Activated T-cell treated with anti-CD3 and anti-CD28 coated beads for 1 hour (primary cell): ENCODE measurements at places on chromosomes 2 and 18.

- no peak for DNase-seq
Measured at GRCh38 chr18:58211510-58211909, 167.5 kb downstream of the NEDD4L start.

DNA sequence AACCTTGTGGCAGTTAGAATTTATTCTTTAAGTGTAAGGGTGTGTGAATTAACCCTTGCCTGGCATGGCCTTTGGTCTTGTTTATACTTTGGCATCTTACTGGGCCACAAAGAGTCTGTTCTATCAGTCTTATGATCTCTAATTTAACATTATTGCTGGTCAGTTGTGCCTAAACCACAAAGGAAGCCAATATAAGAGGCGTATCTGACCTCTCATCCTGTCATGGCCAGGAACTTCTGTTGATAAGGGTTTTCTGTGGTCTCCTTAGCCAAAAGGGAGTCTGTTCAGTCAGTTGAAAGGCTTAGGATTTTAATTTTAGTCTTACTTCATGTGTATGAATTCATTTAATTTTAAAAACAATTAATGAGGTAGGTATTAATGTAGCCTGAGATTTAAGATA lies 127.2 kb downstream of the LRRTM4 start:
- DNase-seq, result no peak

- DNase-seq, result no peak
Measured at GRCh38 chr2:59296279-59296678, 1055.2 kb upstream of the FANCL start.

DNA sequence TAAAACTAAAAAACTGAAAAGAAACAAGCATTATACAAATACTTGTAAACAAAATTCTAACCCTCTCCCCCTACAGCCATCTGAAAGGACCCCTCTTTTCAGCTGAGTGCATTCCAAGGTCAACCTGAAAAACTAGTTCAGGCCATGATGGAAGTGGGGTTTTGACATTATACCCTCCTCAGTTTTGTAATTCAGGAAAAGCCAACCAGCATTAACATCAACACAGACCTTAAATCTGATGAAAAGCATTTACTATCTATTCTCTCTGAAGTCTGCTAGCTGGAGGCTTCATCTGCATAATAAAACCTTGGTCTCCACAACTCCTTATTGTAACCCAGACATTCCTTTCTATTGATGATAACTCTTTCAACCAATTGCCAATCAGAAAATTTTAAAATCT lies 302.2 kb downstream of the CNTNAP5 start:
- DNase-seq, result no peak

- no peak for DNase-seq
Measured at GRCh38 chr2:159071190-159071915, 102.9 kb downstream of the TANC1 start.

DNA sequence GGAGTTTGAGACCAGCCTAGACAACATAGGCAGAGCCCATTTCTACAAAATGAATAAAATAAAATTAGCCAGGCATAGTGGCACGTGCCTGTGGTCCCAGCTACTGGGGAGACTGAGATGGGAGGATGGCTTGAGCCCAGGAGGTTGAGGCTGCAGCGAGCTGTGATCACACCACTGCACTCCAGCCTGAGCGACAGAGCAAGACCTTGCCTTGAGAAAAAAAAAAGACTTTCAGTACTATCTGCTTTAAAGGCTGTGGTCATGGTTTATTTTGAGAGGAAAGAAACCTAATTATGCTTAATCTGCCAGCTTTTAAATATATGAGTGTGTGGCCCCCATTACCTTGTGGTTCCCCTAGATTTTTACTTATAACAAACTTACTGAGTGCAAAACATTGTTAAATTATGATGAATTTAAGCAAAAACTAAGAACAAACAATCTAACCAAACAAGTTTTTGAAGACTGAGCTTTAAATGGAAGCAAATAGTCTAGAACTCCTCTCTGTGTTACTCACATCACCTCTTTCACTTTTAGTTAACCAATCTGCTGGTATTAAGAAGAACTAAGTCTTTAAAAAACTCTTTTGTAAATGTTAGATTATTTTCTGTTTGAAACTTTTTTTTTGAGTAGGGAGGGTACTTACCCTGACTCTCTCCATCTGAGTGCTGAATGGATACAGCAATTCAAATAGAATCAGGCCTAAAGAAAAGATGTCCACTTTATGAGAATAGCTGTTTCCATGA lies 65.4 kb downstream of the EIF2AK3 start:
- DNase-seq, result no peak

DNA sequence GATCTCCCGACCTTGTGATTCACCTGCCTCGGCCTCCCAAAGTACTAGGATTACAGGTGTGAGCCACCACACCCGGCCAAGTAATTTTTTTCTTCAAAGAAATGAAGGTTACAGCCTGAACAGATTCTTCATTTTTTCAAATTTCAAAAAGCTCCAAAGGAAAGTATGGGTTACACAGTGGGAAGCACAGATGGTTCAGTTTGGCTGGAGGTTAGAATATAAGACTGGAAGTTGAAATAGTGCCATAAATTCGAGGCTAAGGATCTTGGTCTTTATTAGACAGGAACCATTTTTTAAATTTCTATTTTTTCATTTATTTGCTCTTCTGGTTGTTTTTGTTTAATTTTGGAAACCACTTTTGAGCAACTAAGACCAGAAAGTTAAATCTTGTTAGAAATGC lies 120.0 kb downstream of the STK39 start:
- no peak for DNase-seq

DNA sequence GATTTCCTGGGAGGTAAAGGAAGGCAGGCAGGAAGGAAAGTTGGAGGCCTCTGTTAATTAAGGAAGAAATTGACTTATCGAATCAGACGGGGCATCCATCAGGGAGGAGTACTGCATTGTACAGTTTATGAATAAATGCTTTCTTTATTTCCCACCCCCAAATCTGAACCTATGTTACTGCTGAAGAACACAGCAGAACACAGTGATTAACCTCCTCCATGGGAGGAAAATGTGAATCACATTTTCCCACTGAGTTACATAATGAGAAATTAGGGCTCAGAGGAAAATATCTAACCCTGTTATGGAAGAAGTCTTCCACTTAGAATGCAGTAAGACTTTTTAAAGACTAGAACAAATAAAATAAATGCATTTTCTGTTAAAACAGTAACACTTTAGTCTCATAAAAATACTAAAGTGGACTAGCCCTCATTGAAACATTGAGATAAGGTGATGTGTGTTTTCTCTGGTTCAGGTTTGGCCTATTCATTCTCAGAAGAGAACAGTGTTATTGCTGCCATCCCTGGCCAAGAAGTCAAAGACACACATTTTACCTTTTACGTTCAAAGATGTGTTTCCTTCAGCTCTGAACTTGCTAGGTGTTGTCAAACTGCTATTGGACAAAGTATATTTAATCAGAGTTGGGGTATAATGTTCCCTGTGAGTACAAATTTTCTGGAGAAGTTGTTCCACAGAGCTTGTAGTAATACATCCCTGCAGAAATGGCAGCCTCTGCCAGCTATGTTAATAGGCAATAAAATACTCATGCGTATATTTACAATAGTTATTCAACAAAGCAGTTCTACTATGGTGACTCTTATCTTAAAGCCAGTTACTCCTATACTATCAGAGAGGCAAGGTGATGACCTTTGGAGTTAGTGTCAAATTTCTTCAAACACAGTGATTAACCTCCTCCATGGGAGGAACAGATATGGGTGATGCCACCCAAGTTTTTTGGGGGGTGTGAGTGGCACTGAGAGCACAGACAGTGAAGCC lies 11.1 kb downstream of the DNAH6 start:
- DNase-seq, result no peak

DNA sequence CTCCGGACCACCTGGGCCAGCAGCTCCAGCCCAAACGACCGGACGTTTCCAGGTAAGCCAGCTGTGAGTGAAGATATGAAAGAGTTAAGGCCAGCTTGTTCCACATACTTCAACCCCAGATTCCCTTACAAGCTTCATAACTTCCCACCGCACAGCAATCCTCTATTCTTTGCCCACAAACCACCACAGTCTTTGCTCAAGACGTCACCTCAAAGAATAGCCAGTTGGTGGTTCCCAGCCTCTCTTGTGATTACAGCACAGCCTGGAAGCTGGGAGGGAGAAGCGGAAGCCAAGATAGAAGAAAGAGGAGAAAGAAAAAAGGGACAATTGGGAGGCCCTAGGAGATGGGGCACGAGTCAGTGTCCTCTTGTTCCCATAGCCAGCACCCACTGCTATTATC lies 70.6 kb downstream of the NRP2 start:
- DNase-seq, result no peak

- DNase-seq, result no peak
Measured at GRCh38 chr2:201807452-201807999, 1.2 kb downstream of the CDK15 start.

DNA sequence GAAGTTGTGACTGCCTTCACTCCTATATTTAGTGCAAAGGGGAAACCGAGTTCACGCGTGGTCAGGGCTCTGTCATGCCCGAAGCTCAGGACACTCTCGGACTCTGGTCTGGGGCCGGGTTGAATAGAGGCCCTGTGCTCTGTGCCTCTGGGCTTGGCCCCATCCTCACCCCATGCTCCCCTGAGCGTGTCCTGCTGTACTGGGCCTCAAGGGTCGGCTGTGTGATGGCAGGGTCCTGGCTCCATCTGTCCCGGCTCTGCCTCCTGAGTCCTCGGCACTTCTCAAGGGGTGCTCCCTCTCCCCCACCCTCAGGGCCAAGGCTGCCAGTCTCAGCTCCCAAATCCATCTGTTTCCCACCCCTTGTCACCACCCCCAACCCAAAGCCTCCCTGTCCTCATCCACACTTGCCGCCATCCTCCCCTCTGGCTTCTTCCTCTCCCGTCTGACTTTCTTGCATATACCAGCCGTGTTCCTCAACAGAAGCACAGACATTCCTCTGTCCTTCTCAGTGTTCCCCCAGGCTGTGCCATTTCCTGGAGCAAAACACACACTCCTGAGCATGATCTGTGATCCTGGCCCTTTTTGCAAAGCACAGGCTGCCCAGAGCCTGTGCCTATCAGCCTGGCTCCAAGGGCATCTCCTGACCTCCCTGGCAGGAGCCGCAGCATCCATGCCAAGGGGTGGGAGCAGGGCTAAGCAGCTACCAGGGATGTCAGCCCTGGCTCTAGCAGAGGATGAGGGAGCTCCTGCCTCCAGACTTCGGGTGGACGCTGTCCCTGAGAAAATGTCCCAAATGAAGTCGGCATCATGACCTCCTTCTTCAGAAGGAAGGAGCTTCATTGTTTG lies 64.2 kb upstream of the OTOS start:
- DNase-seq, result no peak

- no peak for DNase-seq
Measured at GRCh38 chr18:8163286-8163959, 445.8 kb upstream of the RAB12 start.

DNA sequence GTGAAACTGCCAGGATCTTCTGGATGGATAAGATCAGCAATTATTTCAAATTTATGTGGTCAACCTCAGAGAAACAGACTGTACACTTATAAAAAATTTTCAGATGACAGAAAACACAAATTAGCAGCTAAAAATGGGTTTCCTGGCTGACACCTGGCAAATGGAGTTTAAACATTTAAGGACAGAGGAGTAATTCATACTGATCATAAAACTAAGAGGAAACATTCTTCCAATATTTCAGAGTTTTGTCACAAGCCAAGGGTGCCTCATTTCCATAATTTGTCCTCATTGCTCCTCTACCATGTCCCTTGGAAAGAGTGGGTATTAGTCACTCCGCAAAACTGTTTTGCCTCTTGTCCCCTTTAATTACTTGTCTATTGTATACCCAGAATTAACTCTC lies 70.2 kb downstream of the TMEFF2 start:
- no peak for DNase-seq

DNA sequence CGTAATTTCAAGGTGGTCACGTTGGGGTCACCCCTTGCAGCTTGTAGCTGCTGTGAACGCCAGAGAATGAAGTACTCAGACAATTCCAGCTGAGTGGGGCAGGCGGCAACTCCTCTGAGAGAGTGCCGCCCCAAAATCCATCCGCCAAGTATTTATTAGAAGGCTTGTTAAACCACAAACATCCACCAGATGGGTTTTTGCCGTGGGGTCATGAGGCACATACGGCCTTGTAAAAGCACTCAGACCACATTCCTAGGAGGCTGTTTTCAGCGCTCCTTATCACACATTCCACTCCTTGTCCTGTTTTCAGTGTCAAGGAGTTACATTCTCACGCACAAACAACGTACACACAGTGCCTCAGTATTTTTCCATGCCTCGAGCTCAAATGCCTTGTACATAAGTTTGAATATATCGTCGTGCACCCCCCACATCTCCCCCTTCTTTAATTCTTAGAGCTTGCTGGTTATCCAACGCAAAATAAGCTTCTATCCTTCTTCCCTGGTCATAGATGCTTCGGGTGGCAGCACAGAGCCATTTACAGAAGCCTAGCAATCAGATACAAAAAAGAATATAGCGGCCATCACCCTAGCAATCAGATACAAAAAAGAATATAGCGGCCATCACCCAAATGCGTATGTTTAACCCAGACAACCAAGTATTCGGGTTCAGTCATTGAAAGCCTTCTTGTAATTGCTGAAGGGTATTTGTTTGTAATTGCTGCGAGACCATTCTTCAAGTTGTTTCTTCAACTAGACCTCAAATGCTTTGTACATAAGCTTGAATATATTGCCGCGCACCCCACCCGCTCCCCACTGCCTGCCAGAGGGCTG lies 7.3 kb downstream of the ALPP start:
- no peak for DNase-seq

DNA sequence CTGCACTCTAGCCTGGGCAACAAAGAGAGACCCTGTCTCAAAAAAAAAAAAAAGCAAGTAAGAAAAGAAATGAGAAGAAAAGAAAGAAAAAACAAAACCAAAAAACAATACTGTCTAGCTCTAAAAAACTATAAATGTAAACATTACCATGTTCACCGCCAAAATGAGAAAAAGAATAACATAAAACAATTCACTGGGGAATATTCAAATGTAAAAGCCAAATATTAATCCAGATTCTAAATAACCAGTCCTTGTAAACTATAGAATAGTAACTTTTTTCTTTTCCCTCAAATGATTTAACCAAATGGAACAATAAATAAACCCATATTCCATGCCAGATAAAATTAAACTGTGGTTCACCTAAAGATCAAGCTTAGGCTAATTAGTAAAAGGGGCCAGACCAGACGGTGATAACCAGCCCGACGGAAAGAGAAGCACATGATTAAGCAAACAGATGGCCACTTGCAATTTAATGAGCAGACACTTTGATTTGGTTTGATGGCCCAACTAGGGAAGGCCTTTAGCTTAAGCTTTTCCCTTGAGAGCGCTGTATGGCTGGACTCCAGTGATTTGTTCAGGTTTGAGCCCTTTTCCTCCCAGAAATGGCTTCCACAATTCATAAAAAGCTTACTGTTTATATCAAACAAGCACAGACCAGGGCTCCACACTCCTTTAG lies 39.4 kb upstream of the ZNF397 start:
- DNase-seq, result no peak

- DNase-seq, result no peak
Measured at GRCh38 chr18:41266616-41267015, 688.4 kb upstream of the PIK3C3 start.

GRCh38 chr2:36380624-36381481 lies 25.3 kb downstream of the CRIM1 start:
- no peak for DNase-seq

DNA sequence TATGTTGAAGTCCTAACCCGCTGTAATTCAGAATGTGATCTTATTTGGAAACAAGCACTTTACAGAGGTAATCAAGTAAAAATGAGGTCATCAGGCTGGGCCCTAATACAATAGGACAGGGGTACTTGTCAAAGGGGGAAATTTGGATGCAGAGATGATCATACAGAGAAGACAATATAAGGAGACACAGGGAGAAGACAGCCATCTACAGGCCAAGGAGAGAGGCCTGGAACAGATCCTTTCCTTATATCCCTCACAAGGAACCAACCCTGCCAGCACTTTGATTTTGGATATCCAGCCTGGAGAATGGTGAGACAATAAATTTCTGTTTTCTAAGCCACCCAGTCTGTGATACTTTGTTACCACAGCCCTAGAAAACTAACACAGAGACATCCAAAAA lies 104.3 kb downstream of the METTL4 start:
- DNase-seq, result no peak
